ENCODE measurements at places on chromosomes 3 and 15. TPM values are rescaled to one million over a fixed set of nuclear protein-coding genes. Genes with fewer than 3 reads are reported as not detected.
A peak's percentile ranks its signal among the peaks of the same experiment; 100 is the strongest.

GRCh38 chr3:47487265-47487664 is 11.5 kb upstream of the SCAP start:
- no peak for DNase-seq

- no peak for DNase-seq
Observed at GRCh38 chr3:100536093-100536492, 43.7 kb downstream of the TMEM45A start.

The CLSTN2 gene
- total RNA-seq, result 0.15 TPM

DNA sequence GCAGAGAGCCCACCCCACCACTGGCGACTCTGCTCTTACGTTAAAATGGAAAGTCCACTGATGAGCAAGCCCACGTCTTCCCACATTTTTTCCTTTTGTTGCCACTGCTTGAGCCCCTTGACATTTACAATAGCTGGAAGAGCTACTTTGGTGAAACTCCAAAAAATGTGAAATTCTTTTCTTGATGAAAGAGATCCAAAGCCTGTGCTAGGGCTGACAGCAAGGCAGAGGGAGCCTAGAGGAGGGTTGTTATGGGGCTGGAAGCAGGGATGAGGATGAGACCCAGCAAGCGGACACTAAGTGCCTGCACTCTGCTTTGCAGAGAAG is 97.1 kb downstream of the CEMIP start:
- no peak for DNase-seq

- no peak for DNase-seq
Observed at GRCh38 chr15:97995192-97995591, 34.7 kb downstream of the ARRDC4 start.

- DNase-seq, result peak; percentile 17
Observed at GRCh38 chr3:16448639-16449070, 64.8 kb downstream of the RFTN1 start.

DNA sequence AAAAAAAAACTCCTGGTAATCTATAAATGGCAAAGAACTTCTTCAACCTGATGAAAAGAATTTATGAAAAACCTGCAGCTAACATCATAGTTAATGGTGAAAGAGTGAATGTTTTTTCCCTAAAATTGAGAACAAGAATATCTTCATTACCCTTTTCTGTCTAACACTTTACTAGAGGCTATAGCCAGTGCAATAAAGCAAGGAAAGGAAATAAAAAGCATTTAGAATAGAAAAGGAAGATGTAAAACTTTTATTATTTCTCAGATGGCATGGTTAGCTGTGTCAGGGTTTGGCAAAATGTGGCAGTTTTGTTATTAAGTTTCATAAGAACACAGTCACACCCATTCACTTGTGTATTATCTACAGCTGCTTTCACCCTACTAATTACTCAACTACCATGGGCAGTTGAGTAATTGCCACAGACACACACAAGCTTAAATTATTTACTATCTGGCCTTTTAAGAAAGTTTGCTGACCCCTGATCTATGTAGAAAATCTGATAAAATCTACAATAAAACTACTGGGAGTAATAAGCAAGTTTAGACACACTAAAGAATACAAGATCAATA is 465.1 kb downstream of the MAGI1 start:
- DNase-seq, result no peak

DNA sequence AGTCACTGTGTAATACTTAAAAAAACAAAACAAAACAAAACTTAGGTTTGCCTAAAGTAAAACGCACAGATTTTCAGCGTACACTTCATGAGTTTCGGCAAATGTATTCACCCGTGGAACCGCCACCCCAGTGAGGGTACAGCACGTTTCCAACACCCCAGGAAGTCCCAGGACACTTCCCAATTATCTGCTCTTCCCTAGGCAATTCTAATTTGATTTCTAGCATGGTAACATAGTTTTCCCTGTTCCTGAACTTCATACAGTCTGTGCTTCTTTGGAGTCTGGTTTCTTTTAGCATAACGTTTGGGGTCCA is 497 bp upstream of the CLASP2 start:
- no peak for DNase-seq

DNA sequence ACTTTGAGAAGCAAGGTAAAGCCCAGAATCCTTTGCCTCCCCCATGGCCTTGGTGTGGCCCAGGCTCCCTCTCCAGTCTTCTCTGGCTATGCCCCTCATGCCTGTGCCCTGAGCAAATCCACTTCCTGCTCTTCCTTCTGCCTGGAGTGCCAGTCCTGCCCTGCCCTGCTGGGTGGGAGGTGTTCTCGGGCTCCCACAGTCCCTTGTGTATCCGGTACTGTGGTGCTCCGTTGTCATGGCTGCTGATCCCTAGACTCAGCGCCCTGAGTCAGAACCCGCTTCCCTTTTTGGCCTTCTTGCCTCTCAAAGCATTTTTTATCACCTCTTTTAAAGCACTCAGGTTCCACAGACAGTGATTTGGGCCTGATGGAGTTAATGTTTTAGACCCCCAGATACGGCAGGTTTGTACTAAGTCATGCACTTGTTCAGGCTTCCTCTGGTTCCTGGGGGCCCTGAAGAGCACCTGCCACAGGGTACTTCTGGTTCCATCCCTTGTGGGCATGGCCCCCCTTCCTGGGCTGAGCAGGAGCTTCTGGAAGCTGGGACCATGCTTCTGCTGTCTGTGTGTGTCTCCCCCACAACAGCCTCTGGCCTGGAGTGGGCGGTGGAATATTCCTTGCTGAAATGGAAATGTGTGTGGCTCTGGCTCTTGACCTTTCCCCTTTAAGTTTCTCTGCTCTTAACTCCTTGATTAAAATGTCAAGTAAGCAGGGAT is 29.6 kb upstream of the ADAMTS7 start:
- DNase-seq, result no peak

- no peak for DNase-seq
Observed at GRCh38 chr15:62788224-62788623, 254.3 kb upstream of the TPM1 start.

DNA sequence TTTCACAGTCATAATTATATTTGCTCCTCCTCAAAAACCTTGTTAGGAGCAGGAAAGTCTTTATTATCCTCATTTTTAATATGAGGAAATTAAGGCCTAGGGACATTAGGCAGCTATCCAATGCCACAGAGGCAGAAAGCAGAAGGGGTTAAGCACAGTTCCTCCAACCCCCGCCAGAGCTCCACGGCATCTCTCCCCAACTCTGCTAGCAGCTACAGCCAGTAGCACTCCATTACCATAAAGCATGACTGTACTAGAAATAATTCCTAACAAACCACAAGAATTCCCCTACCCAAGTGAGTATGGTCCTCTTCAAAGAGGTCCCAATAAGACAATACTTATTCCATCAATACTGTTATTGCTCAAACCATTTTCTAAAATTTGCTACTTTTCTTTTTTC is 9.8 kb downstream of the HEG1 start:
- no peak for DNase-seq

The AGBL1 gene
- not detected for total RNA-seq

- DNase-seq, result no peak
Observed at GRCh38 chr3:194395212-194395611, 3.9 kb downstream of the GP5 start.

- DNase-seq, result no peak
Observed at GRCh38 chr3:4849136-4849535, 130.1 kb upstream of the BHLHE40 start.

Data from H7 (cell line).